AG08396 (cell line): ENCODE measurements at places on chromosomes 6 and 20.

DNA sequence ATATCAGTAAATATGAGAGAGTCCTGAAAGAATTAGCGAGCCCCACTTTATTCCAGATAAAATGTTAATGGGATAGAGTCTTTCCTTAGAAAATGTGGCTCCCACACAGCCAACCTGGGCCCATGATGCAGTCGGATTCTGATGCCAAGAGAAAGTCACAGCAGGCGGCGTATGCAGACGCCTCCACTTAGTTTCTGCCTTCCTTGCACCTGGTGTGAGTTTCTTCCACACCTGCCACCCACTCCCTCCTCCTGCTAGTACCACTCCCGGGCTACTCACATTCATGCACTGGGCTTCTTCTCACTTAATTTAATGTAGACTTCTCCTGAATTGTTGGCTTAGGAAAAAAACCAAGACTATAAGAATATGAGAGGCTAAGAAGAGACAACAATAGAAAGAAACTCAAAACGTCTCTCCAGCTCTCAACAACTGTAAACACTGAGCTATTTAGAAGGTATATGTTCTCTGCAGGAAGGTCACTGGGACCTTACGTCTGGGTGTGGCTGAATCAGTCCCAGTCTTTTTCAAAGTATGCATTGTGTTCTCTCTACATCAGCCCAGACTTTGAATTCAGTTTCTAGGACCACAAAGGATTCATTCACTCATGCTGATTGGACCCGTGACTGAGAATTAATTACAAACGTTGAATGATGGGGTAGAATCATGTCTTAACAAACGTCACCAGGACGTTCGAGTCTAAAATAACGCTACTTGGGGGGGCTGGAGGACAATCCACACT lies 70.4 kb downstream of the GCNT2 start:
- no peak for DNase-seq

DNA sequence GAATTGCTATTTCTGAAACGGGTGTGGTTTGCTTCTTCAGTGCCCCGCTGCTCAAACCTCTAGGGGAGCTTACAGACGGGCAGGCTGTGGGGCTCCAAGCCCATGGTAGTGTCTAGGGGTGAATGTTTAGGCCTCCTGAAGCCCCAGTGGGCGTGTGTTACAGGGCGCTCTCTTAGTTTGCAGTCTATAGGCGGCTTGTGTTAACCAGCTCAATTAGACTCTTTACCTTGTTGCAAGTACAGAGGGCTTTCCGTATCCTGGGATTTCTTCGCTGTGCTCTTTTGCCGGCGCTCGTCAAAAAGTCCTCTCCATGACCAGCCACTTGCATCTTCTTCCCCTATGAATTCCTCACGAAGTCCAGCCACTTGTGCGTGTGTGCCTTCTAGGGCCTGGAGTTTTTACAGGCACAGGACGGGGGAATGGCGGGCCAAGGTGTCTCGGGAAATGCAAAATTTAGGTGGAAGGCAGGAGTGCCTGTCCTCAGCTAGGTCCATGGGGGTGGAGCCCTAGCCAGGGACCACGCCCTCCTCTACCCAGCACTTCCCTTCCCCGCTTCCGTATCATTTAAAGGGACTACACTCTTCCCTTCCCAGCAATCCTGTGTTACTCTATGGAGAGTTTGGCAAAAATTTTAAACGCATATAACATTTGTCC lies 94.5 kb downstream of the HTR1B start:
- DNase-seq: peak; percentile 13

DNA sequence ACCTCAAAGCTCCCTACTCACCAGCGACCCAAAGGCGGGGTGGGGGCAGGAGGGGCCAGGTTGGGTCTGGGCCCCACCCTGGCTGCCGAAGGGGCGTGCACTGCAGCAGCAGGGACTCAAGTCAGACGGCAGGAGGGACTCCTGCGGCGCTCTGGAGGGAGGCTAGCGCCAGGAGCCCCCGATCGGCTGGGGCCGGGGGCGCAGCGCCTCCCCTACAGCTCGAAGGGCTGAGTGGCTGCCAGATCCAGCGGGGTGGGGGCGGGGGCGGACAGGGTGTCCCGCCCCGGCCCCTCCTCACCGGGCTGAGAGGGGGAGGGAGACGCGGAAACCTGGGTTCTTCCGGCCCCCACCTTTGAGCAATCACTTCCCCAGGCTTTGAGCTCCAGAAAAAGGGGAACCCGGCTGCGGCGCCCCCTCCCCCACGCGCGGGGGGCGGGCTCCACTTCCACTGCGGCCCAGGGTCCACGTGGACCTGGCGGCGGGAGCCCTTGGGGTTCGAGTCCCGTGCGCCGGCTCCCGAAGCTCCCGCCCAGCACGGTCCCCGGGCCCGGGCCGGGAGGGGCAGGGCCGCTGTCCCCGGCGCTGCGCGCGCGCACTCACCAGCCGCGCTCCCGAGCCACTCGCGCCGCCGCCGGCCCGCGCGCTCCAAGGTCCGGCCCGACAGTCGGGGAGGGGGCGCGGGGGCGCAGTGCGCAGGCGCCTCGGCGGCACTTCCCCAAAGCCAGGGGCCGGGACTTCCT lies at the start of gene RGS19:
Gene RGS19 (minus strand): TSS at position 246 of the 740 bp plus-strand sequence. CDS start 2,632 bp downstream, outside the sequence.
- peak; percentile 91 for DNase-seq

DNA sequence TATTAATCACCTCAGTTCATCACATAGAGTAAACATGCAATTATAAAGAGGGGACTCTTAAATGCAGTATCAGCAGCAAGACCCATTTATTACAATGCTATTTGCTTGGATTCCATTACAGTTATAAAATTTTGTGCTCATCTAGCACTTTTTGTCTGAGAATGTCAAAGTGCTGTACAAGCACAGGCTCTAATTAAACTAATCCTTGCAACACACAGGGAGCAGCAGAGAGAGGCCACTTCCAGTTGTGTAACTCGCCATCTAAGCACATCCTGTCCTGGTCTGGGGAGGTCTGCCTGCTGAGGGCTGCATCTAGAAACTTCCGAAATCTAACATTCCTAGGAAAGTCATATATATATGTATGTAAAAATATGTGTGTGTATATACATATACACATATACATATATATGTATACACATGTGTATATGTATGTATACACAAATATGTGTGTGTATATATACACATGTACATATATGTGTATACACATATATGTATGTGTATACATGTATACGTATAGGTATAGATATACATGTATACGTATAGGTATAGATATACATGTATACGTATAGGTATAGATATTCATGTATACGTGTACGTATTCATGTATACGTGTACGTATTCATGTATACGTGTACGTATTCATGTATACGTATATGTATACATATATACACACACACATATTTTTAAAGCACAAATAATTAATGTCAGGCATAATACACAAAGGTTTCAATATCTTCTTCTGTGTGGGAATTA lies 136.4 kb upstream of the JARID2 start:
- DNase-seq: no peak

DNA sequence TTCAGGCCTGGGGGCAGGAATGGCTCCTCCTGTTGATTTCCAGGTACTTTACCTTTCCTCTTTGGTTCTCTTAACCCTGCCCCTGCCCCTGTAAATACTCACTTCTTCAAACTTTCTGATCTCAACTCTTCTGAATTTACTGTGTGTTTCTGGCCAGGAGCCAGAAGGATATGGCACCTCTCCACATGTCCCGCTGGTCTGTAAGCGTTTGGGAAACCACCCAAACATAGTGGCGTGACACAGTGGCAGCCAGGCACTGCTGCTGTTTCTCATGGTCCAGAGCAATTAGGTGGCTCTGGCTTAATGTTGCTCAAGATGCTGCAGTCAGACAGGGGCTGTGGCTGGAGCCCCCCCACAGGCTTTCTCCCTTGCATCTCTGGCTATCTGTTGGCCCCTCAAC lies 374.5 kb downstream of the RNGTT start:
- DNase-seq: no peak

- DNase-seq: peak; percentile 73
Measured at GRCh38 chr6:42200035-42200434, 5.3 kb upstream of the GUCA1B start.

DNA sequence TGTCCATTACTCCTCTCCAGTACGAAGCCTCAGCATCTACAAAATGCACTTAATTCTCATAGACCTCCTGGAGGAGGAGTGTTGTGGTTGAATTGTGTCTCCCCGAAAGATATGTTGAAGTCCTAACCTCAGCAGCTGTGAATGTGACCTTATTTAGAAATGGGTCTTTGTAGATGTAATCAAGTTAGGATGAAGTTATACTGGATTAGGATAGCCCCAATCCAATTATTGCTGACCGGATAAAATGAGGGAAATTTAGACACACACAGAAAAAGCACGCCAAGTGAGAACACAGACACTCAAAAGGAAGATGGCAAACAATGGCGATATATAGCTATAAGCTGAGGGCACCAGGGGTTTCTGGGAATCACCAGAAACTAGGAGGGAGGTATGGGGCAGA lies 64.2 kb upstream of the FAM184A start:
- DNase-seq: no peak

GRCh38 chr20:14830899-14831298 lies 493.5 kb upstream of the FLRT3 start:
- no peak for DNase-seq
